ENCODE measurements at places on chromosomes 6 and 20.

- no peak for DNase-seq
These were observed 44.0 kb downstream of the PTPRA start for GRCh38 chr20:2917266-2917665.

GRCh38 chr20:24662322-24662721 lies 192.9 kb downstream of the SYNDIG1 start:
- no peak for DNase-seq

DNA sequence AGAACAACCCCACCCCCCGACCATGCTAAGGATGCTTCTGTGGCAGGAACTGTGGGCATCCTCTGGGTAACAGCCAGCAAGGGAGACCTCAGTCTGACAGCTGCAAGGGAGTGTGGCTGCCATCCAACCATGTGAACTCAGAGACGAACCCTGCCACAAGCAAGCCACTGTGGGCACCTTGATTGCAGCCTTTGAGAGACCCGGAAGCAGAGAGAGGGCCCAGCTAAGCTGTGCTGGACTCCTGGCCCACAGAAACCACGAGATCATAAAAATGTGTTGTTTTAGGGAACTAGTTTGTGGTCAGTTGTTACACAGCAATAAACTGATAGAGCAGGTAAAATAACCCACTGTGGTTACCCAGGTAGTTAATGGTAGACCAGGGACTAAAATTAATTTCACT lies 414.6 kb downstream of the CDH26 start:
- DNase-seq = no peak

DNA sequence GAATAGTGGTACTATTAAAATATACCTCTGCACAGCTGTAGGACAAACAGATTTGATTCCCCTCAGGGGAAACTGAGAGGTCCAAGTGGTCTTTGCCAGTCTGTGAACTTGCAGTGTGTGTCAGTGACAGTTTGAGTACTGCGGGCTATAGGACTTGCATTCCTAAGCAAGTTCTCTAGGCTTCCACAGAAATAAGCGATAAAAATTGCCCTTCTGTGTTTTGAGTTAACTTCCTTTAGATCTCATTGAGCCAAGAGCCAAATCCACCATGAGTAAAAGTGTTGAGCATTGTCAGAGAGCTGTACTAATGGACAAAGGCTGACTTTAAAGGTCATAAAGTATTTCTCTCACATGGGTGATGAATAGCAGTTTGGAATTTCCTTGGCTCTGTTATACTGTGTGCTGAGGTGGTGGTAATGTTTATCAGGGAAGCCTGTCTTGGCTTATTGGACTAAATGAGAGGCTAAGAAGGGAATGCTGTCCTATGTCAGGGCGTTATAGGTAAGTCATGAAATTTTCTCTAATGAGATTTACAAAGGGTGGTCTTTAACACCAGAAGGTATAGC lies 122.6 kb upstream of the MAP3K7 start:
- no peak for DNase-seq

DNA sequence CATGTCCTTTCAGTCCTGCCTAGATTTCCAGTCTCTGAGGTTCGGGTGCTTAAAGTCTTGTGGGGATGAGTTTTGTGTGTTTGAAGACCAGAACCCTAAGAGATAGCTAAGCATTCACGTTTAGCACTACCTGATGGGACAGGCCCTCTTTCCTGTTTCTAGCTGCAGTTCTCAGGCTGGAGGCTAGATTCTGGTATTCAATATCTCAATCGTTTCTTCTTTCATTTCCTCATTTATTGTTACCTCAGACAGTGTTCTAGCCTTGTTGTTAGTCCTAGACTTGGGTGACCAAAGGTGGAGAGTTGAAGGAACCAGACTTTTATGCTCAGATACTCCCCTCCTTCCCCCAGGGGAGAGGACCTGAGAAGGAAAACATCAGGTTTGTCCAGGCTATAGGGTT lies 16.8 kb downstream of the CEP250 start:
- no peak for DNase-seq

GRCh38 chr20:50510706-50511542 lies 741 bp downstream of the PTPN1 start:
- no peak for DNase-seq
